SK-N-SH (cell line): ENCODE measurements at places on chromosomes 6 and 20.
A peak's percentile ranks its signal among the peaks of the same experiment; 100 is the strongest.

DNA sequence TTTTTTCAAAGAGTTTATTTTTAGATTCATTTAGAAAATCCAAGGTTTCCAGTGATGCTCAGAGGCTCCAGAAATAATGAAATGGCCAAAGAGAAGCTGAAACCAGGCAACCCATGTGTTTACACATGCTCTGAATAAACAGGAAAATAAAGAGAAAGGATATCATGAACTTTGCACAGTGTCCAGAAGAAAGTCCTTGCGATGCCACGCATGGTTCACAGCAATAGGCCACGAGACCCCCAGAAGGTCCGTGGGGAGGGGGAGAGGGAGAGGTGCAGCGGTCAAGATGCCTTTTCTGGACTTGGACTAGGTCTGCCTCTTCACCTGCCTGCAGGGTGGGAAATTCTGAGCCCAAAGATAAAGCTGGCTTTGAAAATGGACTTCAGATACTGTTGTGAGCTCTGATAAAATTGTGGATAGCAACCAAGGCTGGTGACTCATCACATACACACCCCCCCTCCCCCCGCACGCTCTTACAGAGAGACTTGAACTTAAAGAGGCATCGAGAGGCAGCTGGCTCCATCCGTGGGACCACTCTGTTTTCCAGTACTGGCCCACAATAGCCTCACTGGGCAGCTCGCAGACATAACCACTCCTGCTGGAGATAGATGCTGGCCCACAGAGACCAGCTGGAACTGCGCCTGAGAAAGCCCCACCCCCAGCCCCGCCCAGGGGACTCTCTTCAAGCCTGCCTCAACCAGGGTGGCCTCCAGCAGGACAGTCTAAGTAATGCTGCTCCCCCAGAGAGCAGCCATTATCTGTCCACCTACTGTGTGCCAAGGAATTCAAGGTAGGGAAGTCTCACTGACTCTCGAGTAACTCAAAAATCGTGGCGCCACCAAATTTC is 21.2 kb upstream of the NFATC2 start:
- peak; percentile 58 for DNase-seq

- DNase-seq: no peak
These were observed 22.6 kb upstream of the PREX1 start for GRCh38 chr20:48850257-48850976.

DNA sequence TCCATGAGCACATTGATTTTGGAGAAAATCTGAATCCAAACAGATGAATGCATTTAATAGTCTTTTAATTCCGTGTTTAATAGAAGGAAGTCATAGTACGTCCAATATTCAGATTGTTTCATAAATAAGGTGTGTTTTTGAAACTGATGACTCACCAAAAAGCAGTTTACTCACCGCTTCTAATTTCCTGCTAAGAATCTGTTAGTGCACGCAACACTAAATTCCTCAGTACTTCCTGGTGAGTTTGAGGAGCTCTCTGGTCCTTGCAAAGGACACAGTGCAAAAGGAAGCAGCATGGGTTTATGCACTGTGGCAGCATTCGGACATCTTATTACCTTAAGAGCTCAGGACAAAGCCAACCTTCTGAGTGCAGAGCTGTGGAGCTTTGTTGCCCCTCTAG is 2.3 kb upstream of the ADGRF1 start:
- DNase-seq: no peak

- no peak for DNase-seq
These were observed 61.8 kb downstream of the ANKS1A start for GRCh38 chr6:34950849-34951248.

GRCh38 chr6:22756365-22756764 is 187.0 kb downstream of the HDGFL1 start:
- no peak for DNase-seq

GRCh38 chr6:160277144-160277543 is 18.5 kb upstream of the SLC22A2 start:
- DNase-seq: no peak

- DNase-seq: no peak
These were observed 505.9 kb upstream of the SYNCRIP start for GRCh38 chr6:86148586-86148985.

DNA sequence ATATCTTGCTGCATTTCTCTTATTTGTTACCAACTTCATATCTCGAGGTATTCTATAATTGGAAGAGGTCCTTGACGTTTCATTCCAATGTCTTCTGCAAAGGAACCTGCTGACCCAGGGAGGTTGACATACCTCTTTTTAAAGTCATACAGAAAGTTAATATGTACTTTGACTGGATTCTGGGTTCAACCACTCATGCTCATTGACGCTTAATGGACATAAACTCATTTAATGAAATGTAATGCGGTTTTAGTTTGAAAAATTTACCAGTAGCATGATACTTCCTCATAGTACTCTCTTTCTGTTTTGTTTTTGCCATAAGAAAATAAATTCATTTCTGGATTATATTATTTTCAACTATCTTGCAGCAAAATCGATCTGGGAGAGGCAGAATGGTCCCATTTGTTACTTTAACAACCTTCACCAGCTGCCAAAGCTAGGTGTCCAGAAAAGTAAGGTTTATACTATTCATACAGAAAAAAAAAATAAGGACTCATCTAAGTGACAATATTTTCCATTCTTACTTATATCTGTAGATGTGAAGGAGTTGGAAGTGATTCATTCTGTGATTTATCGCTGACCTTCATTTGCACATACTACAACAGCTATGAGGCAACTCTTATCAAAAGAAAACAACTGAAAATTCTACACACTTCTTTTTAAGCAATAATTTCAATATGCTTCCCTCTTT is 101.6 kb downstream of the ATXN1 start:
- no peak for DNase-seq

DNA sequence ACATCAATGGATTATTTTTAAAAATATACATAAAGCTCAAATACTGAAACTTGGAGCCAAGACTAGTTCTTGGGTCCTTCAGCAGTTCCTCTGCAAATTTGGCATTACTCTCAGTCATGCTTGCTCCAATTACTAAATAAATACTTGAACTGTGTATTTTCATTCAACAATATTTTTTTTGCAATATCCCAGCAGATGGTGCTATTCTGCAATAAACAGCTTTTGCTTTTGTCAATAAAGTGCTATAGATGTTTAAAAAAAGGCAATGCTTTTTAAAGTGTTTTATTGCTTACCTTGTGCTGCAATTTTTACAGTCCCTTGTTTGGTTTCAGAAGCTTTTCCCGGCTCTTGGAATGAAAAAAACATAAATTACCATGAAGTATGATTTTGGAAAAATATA is 243.4 kb downstream of the TRDN start:
- DNase-seq: no peak

DNA sequence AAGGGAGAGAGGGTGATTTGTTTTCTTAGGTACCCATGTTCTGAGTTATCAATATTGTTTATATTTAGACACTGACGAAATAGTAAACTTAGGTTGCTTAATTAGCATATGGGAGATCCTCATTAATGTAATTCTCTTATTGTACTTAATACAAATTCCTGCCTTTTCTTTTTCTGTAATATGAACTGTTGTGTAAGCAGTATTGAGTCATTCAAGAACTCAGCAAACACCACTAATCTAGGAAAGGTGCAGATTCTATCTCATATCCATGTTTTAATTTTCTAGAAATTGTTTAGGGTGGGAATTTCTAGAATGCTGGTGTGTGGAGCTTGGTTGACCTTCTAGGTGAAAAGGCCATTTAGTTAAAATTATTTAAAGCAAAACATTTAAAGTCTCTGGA is 216.0 kb downstream of the ZFAND3 start:
- no peak for DNase-seq

DNA sequence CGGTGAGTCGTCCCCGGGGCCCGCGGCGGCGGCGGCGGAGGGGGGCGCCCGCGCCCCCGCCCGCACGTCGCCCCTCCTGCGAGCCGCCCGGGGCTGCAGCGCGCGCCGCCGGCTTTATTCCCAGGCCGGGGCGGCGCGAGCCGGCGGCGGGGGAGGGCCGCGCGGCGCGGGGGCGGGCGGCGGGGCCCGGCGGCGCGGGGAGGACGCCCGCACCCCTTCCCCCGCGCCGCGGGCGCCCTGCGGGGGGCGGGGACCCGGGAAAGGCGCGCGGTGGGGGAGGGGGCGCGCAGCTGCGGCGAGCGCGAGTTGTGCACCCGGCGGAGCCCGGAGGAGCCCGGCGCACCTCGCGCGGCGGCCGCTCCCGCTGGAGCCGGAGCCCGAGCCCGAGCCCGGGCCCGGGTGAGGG is 646 bp downstream of the HMGA1 start:
- peak; percentile 87 for DNase-seq

DNA sequence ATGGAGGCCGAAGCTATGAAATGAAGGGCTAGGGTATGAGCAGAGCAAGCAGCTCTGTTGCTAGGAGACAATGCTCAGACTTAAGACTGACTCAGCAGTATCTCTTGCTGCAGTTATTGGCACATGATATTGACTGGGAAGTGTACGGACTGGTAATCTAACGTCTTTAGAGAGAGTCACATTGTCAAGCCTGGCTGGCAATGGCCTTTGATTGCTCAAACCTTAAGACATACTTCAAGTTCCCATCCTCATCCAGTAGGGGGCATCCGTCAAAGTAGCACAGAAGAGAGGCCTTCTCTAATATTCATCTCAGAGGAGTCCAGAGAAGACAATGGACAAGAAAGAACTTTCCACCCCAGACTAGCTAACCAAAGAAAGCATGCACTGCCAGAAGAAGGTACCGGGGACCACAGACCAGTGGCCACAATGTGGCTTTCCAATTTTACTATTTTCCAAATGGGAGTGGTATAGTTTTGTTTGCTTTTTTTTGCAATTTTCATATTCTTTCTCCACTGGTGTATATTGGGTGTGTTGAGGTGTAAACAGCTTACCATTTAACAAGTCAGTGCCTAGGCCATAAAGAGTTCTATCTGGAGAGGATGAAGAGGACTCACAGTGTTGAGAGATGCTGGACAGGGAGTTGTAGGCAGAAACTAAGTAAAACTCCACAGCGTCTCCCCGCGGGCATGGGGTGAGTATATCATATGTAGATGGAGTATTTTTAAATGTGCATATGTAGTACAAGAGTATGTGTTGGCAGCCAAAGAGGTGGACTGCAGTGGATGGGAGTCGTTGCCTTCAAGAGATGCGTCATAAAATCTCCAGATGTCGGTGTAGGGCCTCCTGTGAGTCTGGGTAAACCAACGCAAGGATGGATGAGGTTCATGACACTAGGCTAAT is 36.7 kb downstream of the LRFN2 start:
- peak; percentile 35 for DNase-seq

GRCh38 chr20:22559711-22560318 is 24.6 kb downstream of the FOXA2 start:
- DNase-seq: no peak

GRCh38 chr20:16491294-16491905 is 81.8 kb downstream of the KIF16B start:
- DNase-seq: no peak

DNA sequence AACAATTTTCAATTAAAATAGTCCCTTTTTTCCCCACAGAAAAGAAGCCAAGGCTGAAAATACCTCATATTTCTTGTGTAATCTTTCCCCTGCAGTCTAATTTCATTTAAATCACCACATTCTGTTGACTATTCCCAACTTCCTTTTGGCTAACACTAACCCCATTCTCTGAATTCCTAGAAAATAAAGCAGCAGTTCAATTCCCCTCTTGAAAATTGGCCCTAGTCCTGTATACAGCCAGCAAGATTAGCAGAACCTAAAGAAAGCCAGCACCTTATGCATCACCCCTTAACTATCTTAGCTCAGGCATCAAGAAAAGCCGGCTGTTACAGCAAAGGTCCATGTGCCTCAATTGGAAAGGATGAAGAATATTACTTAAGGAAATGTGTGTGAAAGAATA is 69.7 kb downstream of the MDN1 start:
- DNase-seq: no peak

DNA sequence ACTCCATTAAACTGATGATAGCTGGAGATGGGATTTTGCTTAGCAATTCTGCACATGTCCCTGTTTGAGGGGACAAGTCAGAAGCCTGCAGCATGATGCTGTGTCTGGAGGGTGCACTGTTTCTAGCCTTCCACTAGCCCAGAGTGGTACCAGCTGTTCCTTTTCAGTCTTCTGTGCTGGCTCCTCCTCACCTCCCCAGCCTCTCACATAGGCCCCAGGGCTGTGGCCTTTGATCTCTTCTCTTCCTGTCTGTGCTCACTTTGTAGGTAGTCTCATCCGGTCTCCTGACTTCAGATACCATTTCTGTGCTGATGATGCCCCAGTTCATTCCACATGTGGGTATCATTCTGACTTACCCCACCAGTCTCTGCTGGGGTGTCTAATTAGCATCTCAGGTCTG is 126.3 kb downstream of the HIVEP1 start:
- no peak for DNase-seq

- DNase-seq: peak; percentile 57
These were observed 697 bp upstream of the CEP43 start for GRCh38 chr6:166998256-166999144.

GRCh38 chr6:154356113-154356512 is 490 bp downstream of the IPCEF1 start:
- no peak for DNase-seq

DNA sequence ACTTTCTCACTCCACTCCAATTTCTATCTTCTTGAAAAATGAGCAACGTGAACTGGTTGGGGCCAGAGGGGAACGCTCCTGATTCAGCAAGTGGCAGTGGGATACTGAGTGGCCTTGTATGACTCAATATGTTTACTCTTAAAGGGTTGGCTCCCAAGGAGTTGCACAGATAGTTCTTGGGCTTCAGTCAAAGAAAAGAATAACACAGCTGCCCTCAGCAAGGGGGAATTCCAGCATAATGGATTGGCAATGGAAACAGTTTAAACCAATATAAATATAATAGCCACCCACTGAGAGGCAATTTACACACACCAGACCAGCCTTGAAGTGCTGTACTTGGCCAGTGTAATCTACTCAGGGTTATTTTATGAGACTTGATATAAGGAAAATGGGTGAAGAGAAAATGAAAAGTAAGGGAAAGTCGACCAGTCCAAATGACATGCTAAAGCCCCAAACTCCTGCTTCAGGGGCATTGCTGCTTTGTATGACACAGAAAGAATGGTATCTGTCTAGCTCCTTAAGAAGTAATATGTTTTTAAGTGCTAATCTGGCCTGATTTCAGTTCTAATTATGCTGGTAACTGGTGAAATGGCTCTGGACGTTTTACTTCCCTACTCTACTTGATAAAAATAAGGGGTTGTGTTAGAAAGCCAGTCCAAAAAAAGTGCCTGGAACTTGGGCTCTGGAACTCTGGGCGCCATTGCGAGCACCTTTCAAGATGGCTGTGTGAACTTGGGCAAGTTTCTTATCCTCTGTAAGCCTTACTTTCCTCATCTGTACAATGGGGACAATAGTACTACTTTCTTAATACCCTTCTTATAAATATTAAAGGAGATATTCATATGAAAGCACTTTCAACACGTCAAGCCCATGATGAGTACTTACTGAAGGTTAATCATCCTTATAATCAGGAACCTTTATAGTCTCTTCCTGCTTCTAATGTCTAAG is 712.9 kb upstream of the MAP3K7 start:
- DNase-seq: no peak
